ENCODE measurements at places on chromosomes 2 and 18.
A peak's percentile ranks its signal among the peaks of the same experiment; 100 is the strongest.

DNA sequence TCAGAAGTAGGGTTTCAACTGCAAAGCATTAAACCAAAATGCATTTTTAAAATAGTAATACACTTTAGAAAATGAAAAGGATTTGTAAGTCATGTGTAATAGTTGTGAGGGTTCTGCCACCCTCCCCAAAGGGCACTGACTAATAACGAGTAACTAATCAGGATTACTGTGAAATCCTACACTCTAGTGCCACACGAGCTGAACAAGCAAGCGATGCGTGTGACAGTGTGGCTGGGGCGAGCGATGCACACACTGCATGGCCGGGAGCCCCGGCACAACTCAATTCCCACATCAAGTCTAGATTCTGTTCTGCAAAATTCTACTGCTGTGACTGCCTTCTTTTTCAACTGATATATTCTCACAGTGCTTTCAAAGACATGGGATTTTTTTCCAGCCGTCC lies 156.4 kb downstream of the SEPTIN10 start:
- no peak for DNase-seq

- DNase-seq: no peak
These were observed 112.1 kb downstream of the LTBP1 start for GRCh38 chr2:33058716-33059470.

- no peak for DNase-seq
These were observed 774.8 kb upstream of the ID2 start for GRCh38 chr2:7907041-7907440.

GRCh38 chr18:79503406-79503805 lies 107.7 kb downstream of the NFATC1 start:
- DNase-seq: no peak

DNA sequence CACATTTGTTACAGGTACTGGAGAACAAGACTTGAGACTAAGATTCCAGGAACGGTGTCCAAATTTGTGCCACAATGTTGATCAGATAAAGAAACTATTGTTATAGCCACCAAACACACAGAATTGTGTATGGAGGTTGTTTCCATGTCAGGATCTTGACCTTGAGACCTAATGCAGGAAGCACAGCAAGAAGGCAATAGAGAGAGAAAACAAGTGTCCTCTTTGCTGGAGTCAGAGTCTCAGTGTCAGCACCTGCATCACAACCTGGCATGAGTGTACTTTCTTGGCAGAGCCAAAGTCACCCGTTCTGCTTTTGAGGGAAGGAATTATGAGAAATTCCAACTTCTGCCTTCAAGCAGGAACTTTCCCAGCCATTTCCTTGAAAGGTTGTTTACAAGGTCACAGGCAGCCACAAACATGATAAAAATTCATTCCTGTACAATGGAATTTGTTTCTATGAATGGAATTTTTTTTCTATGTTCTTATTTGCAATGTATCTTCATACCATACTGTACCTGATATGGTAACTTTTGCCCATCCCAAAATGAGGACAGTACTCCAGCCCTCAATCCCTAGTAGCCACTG lies 118.4 kb downstream of the PKP4 start:
- no peak for DNase-seq

DNA sequence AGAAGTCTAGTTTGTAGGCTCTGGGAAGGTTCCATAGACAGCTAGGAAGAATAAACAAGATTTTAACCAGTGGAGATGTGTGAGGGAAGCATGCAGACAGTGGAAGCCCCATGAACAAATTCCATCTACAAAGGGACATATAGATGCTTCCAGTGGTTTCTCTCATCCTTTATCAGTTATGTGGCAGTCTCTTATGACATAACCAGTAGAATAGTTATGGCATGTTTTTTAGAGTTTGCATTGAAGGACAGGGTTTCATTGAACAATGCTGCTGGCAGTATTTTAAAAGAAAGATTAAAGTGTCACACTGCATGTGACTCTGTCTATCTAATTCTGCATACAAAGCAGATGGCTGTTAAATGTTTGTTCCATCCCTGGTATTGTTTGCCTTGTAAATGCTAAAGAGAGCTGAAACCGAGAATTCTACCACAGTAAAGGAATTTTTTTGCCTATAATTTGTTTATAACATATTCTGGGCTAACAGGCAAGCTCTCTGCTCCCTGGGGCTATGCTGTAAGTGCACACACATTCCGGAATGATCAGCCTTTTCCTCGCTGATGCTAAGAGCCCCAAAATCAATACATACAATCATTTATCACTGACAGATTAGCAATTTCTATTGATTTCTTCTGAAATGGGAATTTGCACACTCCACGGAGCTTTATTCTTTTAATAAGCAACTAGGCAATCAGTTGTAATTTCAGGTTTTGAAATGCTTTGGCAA lies 76.8 kb upstream of the PELI1 start:
- no peak for DNase-seq

- no peak for DNase-seq
These were observed 195.0 kb downstream of the EPHA4 start for GRCh38 chr2:221377066-221377465.

- DNase-seq: peak; percentile 10
These were observed 222.7 kb downstream of the CD226 start for GRCh38 chr18:69725009-69725408.

- no peak for DNase-seq
These were observed 1.1 kb downstream of the DSC3 start for GRCh38 chr18:31041271-31042083.

DNA sequence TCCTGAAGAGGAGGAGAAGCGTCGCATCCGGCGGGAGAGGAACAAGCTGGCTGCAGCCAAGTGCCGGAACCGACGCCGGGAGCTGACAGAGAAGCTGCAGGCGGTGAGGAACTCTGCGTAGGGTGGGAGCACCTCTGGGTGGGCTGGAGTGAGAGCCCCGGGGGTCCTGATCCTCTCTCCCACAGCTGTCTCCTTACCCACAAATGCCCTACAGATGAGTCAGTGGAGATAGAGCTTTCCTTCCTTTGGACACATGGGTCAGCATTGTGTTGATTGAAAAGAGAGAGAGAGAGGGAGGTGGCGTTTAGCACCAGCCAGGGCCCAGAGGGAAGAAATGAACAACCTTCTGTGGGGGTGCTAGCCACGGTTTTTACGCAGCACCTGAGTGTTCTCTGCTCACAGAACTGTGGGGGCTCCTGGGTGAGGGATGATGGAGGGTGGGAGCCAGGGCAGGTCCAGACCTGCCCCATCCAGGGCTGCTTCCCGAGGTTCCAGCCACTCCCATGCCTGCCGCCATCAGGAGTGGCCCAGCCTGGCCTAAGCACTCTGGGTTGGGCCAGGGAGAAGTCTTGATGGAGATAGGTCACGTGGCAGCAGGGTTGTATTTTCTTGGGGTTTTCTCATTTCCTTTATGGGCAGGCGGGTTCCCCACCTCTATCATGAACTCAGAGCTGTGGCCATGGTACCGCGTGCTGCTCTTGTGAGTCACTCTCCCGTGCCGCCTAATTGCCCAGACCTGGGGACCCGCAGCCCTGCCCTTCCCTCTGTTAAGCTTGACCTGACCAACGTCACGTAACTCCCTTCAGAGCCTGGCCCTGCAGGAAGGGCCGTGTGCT lies 16.3 kb downstream of the FOSL2 start:
- no peak for DNase-seq

- no peak for DNase-seq
These were observed 16.8 kb upstream of the SRBD1 start for GRCh38 chr2:45627911-45628310.

DNA sequence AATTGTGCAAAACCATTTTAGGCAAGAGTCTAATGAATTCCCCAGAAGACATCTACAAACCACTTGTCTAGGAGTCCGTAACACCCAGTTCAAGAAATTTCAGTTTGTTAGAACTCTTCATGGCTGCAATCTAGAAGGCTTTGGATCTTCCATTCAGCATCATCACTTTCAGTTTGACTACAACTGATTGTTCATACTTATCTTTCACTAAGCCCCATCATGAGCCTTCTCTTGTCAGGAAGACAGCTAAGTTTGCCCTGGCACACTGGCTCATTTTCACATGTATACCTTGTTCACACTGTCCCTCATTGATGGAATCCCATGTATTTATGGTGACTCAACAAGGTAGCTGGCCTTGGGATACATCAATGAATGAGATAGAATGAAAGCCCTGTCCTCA lies 898.4 kb upstream of the CELF4 start:
- DNase-seq: no peak

- no peak for DNase-seq
These were observed 766 bp downstream of the PDE6D start for GRCh38 chr2:231780123-231780908.

GRCh38 chr2:128498086-128498485 lies 179.4 kb upstream of the HS6ST1 start:
- DNase-seq: no peak

DNA sequence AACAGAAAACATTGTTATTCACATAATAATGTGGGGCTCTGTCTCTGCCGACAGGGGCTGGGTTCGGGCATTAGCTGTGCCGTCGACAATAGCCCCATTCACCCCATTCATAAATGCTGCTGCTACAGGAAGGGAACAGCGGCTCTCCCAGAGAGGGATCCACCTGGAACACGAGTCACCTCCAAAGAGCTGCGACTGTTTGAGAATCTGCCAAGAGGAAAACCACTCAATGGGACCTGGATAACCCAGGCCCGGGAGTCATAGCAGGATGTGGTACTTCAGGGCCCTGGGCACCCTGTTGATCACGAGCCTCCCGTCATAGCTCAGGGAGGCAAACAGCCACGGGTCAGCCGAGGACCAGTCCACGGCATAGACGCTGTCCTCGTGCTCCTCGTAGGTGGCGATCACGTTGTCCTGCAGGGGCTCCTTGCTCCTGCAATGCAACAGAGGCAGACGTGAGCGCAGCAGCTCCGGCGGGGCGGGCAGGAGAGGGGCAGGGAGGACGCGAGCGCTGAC lies 188.5 kb downstream of the EIPR1 start:
- no peak for DNase-seq

- no peak for DNase-seq
These were observed 127.6 kb upstream of the HS6ST1 start for GRCh38 chr2:128446049-128446873.

DNA sequence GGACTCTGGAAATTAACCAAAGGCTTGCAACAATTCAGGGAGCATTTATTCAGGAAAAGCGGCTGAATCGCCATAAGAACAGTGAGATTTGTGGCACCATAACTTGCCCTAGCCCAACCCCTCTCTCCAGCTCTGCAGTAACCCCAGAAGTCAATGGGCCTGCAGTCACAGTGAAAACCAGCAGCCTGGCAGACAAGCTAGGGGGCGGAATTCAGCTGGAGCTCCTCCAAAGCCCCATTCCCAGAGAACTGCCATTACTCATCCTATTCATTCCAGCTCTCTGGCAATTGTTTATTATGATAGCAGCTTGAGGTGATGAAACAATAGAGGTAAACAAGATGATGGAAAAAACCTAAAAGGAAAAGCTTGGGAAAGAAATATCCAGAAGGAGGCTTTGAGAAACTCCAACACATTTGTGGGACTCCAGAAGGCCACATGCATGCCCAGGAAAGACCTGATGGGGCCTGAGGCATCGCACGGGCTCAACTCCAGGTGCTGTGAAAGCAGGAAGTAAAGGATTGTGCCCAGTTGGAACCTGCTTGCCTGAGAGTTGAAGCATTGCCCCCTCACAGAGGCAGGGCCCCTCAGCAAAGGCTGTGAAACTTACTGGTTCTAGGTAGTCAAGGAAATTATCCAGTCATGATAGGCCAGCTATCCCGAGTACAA lies 126.7 kb downstream of the TWIST2 start:
- peak; percentile 76 for DNase-seq

- no peak for DNase-seq
These were observed 50.6 kb upstream of the RMDN2 start for GRCh38 chr2:37874470-37874869.

DNA sequence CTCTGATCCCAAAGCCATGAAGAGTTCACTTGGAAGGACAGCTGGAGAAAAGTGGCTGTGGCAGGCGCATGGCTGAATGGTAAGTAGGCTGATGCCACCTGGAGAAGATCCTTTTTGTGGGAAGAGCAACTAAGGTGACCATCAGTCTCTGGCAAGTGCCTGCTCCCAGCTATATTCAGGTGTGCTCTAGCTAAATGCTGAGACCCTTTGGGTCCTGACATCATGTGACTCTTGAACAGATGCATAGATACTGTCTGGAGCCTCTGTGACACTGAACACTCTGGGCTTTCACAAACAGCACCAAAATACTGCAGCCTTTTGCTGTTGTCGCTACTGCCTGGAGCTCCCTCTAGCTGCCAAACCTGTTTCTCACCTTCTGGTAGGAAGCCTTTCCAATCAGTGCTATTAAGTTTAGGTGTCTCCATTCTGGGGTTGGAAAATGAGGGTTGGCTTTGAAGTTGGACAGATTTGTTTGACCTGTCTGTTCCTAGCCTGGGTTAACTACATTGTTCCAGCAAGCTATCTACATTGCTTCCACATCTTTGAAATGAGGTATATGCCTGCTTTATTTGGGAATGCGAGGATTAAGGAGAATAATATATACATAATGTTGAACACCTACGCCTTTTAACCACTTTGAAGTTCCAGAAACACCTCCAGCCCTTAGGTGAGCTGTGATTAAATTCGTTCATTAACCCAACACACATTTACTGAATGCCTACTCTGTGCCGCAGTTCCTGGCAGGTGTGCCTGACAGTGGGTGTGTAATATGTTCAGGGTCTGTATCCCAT lies 3.1 kb downstream of the EGR4 start:
- DNase-seq: no peak

DNA sequence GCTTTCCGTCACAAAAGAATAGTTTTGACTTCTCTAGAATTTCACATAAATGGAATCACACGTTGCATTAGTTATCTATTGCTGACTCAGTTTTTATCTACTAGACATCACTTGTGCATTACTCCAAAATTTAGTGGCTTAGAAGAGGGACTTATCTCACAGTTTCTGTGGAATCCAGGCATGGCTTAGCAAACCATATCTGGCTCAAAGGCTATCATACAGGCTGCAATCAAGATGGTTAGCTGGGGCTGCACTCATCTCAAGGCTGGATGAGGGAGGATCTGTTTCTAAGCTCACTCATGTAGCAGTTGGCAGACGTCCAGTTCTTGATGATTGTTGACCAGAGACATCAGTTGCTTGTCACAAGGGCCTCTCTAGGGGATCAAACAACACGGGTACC lies 6.6 kb upstream of the DSC3 start:
- no peak for DNase-seq

DNA sequence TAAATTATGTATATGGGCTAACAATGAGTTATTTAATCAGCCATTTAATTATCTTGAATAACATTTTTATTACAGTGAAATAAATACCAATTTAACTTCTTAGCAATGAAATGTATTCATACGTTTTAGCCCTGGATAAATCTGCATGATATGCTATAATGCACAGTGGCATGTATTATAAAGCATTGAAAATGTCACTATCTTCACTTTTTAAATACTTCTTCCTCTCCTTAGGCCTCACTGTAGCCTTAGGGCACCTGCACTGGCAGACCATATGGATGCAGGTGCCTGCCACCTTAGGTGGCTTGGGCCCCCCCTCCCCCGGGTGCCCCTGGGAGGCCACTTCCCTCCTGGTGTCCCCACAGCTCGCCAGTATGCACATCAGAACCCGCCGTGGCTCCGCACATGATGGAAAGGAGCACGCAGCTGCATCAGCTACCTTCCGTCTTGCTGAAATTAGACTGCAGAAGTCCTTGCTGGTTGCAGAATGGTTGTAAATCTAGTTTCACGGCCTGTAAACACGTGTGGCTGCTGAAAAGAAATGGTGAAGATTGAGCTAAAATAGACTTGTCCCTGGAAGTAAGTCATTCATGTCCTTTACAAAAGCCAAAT lies 56.7 kb downstream of the ADI1 start:
- DNase-seq: no peak

- no peak for DNase-seq
These were observed 2.0 kb upstream of the TBC1D8 start for GRCh38 chr2:101153077-101153707.

- no peak for DNase-seq
These were observed 30.2 kb upstream of the RIOK3 start for GRCh38 chr18:23422751-23423418.

- no peak for DNase-seq
These were observed 366.9 kb downstream of the NYAP2 start for GRCh38 chr2:225766431-225766830.

All from AG04450 (cell line).